ENCODE measurements at places on chromosomes 11 and 22. TPM values are rescaled to one million over a fixed set of nuclear protein-coding genes. Genes with fewer than 3 reads are reported as not detected.

DNA sequence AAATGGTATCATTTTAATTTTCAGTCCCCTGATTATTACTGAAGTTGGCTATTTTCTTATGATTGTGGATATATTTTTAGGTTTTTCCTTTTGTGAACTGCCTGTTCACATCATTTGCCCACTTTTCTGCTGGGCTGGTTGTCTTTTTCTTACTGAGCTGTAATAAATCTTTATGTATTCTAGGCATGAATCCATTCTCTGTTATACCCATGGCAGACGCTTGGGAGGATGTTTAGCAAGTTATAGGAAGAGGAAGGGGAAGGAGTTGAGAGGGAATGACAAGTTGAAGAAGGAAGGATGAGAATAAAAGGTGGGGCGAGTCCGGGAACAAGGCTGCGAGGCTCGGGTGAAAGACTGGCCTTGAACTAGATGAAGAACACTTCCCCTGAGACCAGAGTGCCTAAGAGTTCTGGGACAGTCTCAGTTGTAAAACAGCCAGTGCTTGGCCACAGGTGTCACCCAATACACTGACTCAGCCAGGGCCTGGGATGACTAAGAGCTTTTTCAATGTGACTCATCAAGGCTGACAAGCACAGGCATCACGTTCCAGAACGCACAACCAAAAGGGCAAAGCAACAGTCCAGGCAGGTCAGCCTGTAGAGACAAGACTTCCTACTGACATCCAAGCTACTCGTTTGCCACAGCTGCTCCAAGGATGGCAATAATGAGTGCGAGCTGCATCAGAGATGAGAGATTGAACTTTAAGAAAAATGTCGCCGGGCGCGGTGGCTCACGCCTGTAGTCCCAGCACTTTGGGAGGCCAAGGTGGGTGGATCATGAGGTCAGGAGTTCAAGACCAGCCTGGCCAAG lies 35.2 kb downstream of the LRFN4 start:
- DNase-seq = no peak

GRCh38 chr11:123257370-123257769 lies 62.3 kb upstream of the CLMP start:
- DNase-seq = no peak

The DNAL4 gene
- polyA plus RNA-seq = 16.8 TPM

DNA sequence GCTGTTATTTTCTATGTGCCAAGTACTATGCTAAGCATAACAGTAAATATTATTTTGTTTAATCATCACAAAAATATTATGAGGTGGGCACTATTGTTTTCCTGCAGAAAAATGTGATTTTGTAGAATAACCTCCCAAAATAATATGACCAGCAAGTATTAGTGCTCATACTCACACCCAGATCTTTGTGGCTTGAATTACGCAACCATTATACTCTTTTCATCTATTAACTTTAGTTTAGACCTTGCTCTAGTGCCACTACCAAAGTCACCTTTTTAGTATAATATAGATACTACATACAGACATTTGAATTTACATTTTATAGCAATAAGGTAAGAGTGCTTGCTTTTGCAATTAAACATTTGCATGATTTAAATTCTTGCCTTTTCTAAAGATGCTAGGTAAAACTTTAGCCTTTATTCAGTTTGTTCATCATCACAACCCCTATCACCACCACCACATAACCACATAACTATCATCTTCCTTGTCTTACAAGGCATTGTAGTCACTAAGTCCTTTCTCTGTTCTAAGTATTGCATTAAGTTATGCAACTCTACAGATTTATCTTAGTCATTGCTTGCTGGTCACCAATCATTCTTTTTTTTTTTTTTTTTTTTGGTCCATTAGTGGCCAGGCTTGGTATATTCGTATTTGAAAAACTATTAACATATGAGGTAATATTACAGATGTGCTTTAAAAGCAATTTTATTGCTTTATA lies 68.4 kb downstream of the GAS2 start:
- DNase-seq = no peak

GRCh38 chr22:25966448-25966913 lies 202.8 kb upstream of the SEZ6L start:
- DNase-seq = no peak

The LRRC4C gene
- 3.9 TPM for polyA plus RNA-seq

DNA sequence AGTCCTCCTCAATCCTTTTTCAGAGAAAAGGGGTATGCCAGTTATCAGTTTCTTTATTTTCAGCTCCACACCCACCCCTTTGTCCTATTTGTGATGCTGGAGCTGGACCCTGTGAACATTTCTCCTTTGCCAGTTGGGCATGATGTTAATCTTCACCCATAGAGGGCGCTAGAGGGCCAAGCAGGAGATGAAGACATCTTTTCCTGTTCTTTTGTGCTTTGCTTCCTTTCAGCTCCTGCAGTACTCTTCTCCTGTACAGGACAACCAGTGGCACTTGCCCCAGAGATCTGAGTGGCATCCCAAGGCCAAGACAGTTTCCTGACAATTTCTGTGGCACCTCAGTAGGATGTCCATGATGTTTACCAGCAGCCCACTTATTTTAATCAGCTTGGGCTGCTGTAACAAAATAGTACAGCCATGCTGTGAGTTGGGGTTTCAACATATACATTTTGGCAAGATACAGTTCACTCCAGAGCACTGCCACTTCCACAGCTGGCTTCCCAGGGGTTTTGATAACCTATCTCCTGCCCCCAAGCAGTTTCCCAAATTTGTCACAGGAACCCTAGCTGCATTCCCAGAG lies 4.6 kb downstream of the SAA2 start:
- peak; percentile 20 for DNase-seq

DNA sequence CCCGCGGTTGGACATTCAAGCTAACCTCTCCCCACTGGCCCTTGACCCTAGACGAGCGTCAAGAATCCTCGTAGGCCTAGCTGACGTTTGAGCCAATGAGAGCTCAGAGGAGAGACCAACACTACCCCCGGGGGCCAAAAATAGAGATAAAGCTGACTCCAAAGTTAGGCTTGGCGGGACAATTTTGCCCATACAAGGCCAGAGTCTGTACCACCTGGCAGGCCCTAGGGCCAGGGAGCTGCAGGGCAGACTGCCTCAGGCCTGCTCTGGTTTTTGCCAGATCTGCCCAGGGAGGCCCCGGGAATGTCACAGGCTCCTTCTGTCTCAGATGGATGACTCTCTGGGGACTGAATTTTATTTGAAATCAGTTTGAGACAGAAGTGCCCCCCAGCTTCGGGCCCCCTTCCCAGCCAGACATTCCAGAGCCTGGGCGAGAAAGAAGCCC lies 40.8 kb upstream of the ACCSL start:
- DNase-seq = no peak

The CBLIF gene
- 0.52 TPM for polyA plus RNA-seq

The CCDC89 gene
- 0.94 TPM for polyA plus RNA-seq

The NXPE4 gene
- polyA plus RNA-seq = not detected

DNA sequence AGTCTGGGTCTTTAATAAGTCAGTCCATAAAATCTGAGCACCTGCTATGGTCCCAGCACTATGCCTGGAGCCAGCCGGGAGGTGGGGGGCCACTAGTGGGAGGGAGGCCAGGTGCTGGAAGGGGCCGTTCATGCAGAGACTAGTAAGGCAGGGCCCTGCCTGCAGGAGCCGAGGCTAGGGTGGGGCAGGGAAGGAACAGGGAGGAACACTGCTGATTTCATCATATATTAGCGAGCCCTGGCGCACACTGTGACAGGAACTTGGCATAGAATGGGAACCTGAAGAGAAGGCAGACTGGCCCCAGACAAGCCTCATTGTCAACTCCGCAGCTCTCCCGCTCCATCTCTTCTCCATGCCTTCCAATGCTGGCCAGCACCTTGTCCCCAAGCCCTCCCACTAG lies 7.1 kb downstream of the VSIG10L2 start:
- DNase-seq = no peak

DNA sequence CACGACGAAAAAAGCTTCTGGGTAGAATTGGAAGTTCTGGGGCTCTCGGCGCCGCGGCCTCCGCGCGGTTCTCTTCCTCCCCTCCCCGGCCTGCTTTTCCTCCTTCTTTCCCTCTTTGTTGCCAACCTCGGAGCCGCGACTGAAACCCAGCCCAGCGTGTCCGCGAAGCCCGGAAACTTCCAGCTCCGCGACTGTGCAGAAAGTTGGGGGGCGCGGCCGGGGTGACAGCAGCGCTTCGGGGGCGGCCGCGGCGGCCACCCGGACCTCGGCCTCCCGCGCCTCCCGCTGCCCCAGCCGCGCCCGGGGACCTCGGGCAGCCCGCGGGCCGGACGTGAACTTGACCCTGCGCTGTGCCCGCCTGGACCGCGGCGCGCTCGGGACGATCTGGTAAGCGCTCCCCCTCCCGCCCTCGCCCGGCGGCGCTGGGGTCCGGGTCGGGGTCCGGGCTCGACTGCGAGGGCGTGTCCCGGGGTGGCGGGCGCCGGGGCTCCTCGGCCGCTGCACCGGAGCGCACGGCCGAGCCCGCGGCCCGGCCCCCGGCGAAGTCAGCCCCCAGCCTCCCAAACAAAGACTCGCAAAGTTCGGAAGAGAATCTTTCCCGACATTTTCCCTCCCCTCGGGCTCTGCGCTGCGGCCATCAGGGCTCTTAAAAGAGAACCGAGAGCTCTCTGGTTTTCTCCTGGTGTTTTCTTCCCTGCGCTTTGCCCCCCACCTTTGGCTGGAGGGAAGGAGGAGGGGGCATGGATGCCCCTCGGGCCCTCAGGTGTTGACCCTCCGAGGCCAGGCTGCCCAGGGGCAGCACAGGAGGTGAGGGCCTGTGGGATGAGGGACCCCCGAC lies 67.9 kb upstream of the WNT7B start:
- peak; percentile 50 for DNase-seq

DNA sequence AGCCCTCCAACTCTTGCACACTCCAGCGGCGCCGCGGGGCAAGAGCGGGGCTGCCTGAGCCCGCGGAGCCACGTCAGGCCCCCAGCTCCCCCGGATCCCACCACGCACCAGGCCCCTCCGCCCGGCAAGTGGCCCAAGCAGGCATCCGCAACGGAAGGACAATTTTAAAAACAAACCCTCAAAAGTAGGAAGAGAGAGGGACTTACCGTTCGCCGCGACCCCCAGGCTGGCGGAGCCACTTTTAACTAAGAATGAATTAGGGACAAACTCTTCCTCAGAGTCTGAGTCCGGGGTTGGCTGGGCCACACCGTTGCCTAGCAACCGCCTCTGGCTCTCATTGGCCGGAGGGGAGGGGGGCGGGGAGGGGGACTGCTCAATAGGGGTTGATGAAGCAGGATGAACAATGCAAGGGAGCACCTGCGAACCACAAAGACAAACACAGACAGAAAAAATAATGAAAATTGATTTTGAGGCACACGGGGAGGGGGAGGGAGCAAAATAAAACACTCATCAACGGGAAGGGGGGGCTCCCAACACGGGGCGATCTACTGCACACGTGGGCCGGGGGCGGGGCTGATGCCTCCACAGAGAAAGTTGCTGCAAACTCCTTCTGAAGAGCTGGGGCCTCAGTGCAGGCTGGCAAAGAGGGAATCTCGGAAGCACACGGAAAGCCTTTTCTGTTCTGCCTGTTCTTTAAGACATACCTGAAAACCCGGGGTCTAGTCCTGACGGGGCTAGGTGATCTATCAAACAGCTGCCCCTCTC lies 387.5 kb upstream of the NARS2 start:
- peak; percentile 31 for DNase-seq

DNA sequence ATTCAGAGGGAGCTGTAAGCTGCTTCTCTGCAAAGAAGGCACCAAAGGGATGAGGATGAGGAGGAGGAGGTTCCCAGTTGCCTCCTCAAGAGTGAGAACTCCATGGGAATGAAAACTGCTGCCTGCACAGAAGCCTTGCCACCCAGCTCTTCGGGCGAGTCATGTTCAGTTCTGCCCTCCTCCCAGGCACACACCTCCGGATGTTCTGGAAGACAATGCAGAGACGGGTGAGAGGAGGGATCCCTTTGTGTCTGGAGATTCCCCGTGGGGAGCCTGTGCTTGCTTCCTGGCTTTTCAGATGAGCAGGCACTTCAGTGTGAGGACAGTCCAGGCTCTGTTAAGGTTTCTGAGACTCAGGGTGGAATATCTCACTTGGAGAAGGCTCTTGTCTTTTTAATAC lies 295.6 kb downstream of the DDX10 start:
- DNase-seq = no peak

DNA sequence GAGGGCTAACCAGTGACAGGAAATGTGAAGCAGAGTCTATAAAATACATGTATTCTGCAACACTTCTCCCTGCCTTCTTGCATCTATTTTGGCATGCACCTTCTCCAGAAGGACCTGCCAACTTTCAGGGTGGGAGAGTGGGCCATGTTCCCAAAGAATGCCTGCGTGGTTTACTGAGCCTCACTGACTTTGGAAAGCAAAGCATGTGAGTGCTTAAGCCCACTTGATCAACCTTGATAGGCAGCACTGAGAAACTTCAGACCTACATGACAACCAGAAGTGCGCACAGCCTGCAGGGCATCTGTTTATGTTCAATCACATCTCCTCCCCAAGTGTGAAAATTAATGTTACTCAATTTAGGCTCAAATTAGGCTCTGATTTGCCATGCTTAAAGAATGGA lies 69.2 kb downstream of the AMOTL1 start:
- DNase-seq = no peak

DNA sequence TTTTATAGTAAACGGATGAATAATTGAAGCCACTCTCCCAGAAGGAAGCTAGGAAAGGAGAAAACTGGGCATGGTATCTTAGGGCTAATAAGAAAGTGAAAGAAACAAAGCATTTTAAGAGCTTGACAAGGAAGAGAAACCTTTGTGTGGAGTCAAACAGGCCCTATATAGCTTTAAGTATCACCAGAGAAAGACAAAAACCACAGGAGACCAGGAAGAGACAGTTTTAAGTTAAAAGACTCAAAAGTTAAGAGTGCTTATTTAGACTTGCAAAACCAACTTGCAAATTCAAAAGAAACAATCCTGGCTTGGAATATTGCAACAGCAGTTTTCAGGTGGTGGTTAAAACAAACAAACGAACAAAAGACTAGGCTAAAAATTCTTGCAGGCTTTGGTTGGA lies 3.4 kb downstream of the PAK1 start:
- peak; percentile 60 for DNase-seq

GRCh38 chr22:23103199-23103954 lies 33.1 kb downstream of the GNAZ start:
- no peak for DNase-seq

- no peak for DNase-seq
Measured at GRCh38 chr11:1744137-1744886, 6.1 kb downstream of the IFITM10 start.

- DNase-seq = no peak
Measured at GRCh38 chr22:46465345-46465720, 72.1 kb downstream of the CELSR1 start.

- no peak for DNase-seq
Measured at GRCh38 chr11:70074746-70075145, 3.4 kb upstream of the ANO1 start.

The CASP5 gene
- 15.2 TPM for polyA plus RNA-seq

The C11orf97 gene
- polyA plus RNA-seq = not detected

The ACP2 gene
- polyA plus RNA-seq = 87.3 TPM

DNA sequence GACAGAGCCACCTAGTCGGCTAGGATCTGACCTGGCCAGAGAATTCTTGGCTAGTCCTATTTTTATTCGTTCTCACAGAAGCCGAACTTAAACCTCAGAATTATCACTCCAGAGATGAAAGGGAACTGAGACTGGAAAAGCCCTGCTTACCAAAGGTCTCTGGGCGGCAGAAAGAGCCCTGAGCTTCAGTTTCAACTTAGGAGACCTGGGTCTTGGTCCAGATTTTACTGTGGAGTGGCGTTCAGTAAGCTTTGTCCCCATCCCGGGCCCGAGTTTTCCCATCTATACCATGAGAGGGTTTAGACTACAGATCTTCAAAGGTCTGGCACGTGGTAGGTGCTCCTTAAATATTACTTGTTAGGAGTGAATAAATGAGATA lies 516 bp downstream of the NEU3 start:
- DNase-seq = no peak
